ENCODE measurements at places on chromosomes 7 and 10.

GRCh38 chr10:14244147-14244546 is 86.6 kb downstream of the FRMD4A start:
- DNase-seq = no peak

GRCh38 chr10:69726850-69727249 is 74.9 kb upstream of the COL13A1 start:
- no peak for DNase-seq

- no peak for DNase-seq
These were observed 10.8 kb upstream of the LIPA start for GRCh38 chr10:89262086-89263051.

GRCh38 chr7:12158334-12159060 is 52.6 kb upstream of the TMEM106B start:
- no peak for DNase-seq

- no peak for DNase-seq
These were observed 511.4 kb downstream of the PTPRN2 start for GRCh38 chr7:158076215-158076614.

- no peak for DNase-seq
These were observed 53.6 kb downstream of the MKLN1 start for GRCh38 chr7:131381069-131381838.

GRCh38 chr10:93813507-93814465 is 56.0 kb downstream of the LGI1 start:
- DNase-seq = peak; percentile 2

GRCh38 chr10:116073510-116073909 is 199.5 kb downstream of the GFRA1 start:
- DNase-seq = no peak
